ENCODE measurements at places on chromosomes 16 and 17.

DNA sequence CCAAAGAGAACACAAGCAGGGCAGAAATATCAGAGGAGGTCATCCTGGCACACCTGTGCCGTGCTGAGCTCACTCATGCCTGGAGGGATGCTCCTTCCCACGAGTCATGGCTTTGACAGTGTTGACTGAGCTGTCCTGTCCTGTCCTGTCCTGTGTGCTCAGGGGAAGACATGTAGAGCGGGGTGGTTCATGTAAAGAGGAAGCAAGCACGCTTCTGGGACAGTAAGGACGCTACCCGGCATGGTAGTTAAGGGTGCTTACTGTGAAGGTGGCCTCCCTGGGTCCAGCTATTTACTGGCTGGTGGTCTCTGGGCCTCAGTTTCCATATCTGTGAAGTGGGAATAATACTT is 398 bp downstream of the LGALS9 start:
- no peak for DNase-seq

GRCh38 chr17:78826421-78826820 is 14.2 kb downstream of the USP36 start:
- DNase-seq: no peak

DNA sequence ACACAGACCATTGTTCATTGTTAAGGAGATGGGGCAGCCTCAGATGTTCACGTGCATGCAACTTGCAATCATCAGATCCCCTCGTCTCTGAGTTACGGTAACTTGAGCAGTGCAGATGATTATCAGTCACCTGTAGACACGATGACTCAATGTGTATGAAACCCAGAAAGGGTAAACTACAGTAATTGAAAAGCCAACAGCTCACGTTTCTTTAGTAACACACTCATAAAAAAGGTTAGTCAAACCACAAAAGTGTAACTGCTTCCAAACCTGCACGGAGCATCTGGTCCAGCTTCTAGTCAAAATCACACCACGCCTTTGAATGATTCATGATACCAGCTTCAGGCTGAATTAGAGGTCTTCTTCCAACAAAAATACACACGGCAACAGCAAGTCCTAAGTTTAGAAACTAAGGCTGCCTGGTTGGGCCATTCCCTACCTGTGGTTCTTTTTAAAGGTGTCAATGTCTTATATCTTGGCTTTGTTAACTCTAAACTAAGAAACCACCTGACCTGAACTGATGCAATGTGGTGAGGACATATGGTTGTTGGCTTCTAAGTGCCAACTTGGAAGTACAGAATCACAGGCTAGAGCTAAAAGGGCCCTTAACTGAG is 32.3 kb downstream of the GRB7 start:
- DNase-seq: no peak

GRCh38 chr16:31167315-31167714 is 12.6 kb upstream of the FUS start:
- no peak for DNase-seq

GRCh38 chr16:88308441-88309173 is 74.2 kb upstream of the ZNF469 start:
- DNase-seq: no peak
